ENCODE measurements at places on chromosomes 2 and 18. TPM values are rescaled to one million over a fixed set of nuclear protein-coding genes. Genes with fewer than 3 reads are reported as not detected.

DNA sequence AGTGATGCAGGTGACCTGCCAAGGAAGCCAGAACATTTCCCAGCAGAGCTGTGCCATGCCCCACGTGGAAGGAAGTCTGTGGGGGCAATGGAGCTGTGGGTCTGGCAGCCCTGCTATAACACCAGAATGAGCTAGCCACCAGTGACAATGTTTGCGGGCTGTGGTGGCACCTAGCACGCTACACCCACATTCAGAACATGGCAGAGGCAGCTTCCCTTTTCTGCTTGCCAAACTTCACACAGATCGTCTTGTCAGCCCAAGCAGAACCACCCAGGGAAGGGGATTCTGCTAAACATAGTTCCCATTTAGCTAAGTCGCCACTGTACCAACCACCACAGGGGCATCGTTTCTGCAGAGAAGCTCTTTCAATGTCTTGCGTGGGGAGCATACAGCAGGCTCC lies 27.0 kb upstream of the CCDC93 start:
- no peak for DNase-seq

- DNase-seq, result no peak
These were observed 137.0 kb upstream of the HDAC4 start for GRCh38 chr2:239537633-239538356.

STAT4 gene
- total RNA-seq, result 0.44 TPM

DNA sequence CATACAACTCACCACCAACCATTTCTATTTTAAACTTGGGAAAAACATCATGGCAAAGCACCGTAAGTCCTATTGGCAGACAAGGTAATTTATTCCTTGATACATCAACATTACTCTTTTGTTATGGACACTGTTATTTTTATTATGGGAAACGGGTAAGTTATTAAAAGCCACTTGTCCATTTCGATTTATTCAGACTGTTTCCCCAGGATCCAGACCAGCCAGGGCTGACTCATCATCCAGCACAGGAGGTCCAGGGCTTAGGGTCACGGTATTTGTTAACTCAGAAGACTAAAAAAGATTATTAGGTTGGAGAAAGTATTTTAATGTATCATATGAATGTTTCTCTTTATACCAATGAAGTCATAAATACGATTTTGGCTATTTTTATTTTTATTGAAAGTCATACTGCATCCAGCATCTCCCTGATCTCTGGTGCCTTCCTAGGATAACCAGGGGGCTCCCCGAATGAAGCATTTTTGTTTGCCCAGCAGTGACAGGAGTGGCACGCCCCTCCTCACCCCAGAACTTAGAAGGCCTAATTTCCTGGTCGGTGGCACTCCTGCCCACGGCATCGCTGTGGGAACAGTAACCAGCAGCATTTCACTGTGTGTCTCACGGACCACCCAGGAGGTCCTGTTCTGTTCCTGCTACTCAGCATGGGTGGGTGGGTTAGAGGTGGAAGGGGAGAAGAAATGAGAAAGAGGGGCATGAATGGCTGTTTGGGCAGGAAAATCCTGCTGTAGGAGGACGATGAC lies 446.1 kb downstream of the EIPR1 start:
- DNase-seq, result no peak

GRCh38 chr18:58806826-58807714 lies 57.6 kb upstream of the ZNF532 start:
- DNase-seq, result no peak

GRCh38 chr18:45761512-45762114 lies 37.6 kb downstream of the SLC14A1 start:
- DNase-seq, result no peak

GRCh38 chr18:10094655-10095054 lies 180.8 kb downstream of the VAPA start:
- DNase-seq, result no peak

OTX1 gene
- total RNA-seq, result 1.2 TPM

LRP1B gene
- total RNA-seq, result 0.14 TPM

- no peak for DNase-seq
These were observed 241.5 kb upstream of the PKDCC start for GRCh38 chr2:41806286-41806685.

- no peak for DNase-seq
These were observed 14.8 kb upstream of the TFPI start for GRCh38 chr2:187569042-187569441.

GRCh38 chr2:191478799-191479679 lies 198.9 kb upstream of the NABP1 start:
- DNase-seq, result no peak

- no peak for DNase-seq
These were observed 619.0 kb downstream of the SLC4A3 start for GRCh38 chr2:220246386-220246785.

DNA sequence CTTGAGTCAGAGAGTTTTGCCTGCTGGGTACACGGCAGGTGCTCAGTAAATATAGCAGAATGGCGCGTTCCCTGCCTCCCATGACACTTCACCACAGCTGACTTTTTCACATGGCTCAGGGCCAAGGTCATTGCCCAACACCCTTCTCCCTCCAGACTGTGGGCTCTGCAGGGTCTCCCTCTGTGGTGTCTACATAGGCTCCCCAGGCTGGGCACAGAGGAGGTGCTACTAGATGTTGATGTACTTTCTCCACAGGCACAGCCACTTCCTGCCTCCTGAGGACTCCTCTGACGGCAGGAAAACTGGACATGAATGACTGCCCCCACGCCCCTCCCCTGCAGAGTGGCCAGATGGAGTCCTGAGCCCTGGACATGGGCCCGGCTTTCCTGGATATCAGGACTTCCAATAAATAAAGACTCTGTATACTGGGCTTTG lies 4.2 kb downstream of the CHCHD5 start:
- no peak for DNase-seq

DNA sequence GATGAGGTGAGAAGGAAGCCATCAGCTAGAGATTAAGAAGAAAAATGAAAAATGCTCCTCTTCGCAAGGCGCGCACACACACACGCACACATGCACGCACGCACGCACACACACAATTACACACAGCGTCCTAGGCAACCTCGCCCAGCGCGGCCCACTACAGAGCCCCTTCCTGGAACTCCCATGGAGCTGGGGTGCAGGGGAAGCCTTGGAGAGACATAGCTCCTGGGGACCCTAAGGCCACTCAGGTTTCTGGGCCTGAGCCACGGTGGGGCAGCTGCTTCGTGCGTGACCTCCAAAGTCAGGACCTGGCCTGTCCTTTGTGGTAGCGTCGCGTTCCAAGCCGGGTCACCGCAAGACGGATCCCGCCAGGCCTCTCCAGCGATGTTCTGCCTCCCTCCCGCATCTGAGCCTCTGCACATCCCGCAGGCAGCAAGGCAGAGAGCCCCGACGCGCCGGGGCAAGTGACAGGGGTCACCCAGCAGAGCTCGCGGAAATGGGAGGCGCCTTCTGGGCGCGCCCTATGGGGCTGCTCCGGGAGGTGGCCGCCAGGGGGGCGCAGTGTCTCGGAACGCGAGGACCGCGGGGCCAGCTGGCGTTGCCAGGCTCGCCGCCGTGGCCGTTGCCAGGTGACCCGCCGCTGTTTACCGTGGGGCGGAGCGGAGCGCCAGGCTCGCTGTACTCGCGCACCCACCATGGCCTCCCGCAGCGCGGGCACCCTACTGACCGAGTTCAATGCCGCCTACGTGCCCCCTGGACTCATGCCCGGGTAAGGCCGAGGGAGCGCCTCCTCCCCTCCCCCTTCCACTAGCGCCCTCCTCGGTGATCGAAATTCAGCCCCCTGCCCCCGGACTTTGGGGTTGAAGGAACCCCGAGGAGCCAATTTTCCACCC lies 79.0 kb downstream of the CIB4 start:
- peak; percentile 47 for DNase-seq

DNA sequence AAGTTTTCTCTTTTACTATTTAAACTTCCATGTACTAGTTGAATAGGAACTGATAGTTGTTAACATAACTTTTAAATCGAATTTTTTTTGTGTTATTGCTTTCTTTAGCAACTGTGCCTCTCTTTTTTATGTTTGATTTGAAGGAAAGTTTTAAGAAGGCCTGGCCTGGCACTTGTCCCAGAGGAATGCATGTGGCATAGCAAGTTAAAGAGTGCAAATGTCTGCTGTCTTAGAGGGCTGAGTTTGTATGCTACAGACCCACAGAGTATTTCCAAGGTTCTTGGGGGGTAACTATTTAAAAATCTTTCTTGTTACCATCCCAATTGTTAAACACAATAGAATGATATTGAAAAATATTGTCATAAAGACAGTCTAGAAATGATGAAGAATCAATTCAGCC lies 47.0 kb downstream of the MTCL1 start:
- DNase-seq, result no peak

- peak; percentile 8 for DNase-seq
These were observed 83.9 kb downstream of the TPO start for GRCh38 chr2:1497122-1497611.

DNA sequence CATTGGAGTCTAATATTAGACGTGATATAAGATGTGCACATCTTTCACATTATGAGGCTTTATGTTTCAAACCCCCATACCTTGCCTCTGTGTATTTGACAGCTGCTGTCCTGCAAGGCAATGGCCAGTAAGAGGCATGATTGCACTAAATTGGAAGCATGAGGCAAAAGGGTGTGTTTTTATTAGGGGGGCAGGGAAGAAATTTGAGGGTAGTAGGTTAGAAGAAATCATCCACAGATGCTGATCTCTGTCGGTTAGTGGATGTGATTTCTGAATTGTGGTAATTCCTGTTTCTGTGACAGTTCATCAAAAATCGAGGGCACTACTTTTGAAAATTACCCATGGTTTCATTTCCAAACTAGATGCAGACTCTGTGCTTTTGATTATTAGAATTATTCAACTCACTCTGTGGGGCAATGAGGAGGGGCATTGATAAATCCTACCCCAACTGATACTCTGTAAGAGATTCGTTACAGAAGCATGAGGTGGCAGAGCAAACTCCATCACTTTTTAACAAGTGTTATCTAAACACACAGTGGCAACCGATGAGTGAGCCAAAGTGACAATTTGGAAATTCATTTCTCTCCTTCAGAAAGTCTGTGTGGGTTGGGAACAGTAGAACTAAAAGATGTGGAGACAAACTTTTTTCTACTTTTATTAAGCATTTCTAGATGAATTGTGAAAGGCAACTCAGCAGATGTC lies 453.0 kb downstream of the ARHGAP15 start:
- no peak for DNase-seq

IL1R1 gene
- 0.55 TPM for total RNA-seq

DNA sequence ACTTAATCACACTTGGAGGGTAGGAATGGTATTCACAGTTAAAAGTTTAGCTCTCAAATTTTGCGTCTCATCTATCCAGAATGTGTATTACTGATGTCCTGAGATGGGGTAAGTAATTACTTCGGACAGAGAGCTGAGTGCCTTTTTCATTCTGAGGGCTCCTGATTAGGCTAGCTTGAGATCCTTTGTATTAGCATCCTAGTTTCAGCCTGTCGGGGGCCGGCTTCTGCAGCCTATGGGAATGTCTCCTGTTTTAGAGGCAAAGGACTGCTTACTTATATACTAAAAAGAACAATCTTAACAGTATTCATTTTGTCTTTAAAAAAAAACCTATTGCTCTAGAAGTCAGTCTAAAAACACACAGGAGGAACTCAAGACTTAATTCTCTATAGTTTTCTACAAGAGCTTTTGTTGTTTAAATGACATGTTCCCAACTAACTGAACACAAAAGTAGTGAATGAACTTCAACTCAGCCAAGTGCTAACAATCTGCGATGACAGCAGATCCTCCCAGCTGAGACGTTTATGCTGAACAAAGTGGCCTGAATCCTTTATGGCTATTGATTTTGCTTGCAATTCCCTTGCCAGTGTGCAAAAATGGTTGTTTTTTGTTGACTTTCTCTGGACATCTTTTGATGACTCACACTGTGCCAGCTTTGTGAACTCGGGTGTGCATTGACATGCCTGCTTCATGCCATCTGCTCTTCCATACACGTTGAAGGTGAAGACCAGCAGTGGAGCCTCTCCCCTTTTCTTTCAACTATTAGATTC lies 118.7 kb downstream of the LYPD6B start:
- DNase-seq, result no peak

GRCh38 chr2:131031431-131031841 lies 61.8 kb downstream of the FAM168B start:
- DNase-seq, result no peak

CNNM3 gene
- total RNA-seq, result 34.9 TPM

DNA sequence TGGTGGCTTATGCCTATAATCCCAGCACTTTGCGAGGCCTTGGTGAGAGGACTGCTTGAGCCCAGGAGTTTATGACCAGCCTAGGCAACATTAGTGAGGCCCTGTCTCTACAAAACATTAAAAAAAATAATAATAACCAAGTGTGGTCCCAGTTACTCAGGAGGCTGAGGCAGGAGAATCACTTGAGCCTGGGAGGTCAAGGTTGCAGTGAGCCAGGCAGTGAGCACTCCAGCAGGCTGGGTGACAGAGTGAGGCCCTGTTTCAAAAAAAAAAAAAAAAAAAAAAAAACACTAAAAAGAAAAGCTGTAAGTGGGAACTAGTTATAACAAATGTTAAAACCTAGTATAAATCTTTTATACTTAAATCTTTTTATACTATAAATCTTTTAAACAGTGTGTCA lies 146.2 kb upstream of the ITGA4 start:
- DNase-seq, result no peak

- no peak for DNase-seq
These were observed 18.2 kb downstream of the PMS1 start for GRCh38 chr2:189802396-189802912.

PFN4 gene
- not detected for total RNA-seq

SFTPB gene
- 7.6 TPM for total RNA-seq

DNA sequence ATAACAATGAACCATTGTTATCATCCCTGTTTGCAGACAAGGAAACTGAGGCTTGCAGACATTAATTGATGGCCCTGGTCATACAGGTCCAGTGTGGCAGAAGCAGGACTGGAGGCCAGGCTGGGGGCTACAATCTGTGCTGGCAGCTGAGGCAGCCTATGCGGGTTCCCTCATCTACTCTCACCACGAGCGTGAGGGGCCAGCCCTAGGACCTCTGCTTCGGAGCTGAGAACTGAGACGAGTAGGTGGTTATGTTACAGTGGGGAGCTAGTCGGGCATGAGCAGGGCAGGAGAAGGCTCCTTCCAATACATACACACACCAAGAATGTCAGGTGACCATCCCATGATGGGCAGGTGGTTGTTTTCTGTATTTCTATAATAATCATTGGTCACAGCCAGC lies 82.2 kb upstream of the ASB18 start:
- no peak for DNase-seq
